ENCODE measurements at places on chromosomes 13 and 19. TPM values are rescaled to one million over a fixed set of nuclear protein-coding genes. Genes with fewer than 3 reads are reported as not detected.

EFNA2 gene
- total RNA-seq = not detected

RPL13A gene
- 3,956 TPM for total RNA-seq

SYCN gene
- total RNA-seq = not detected

CADM4 gene
- total RNA-seq = 21.1 TPM

LYPD5 gene
- 6.2 TPM for total RNA-seq

CYP4F12 gene
- total RNA-seq = 50.9 TPM

C1QTNF9B gene
- total RNA-seq = not detected

CGB1 gene
- not detected for total RNA-seq

ODAD3 gene
- total RNA-seq = 2.7 TPM

CYP2A7 gene
- not detected for total RNA-seq

SHISA2 gene
- total RNA-seq = 2.6 TPM

GRCh38 chr19:49128545-49129237 is 9.3 kb downstream of the PPFIA3 start:
- no peak for DNase-seq

GRCh38 chr19:12834976-12835757 is 788 bp upstream of the RTBDN start:
- DNase-seq = no peak

GRCh38 chr13:98681049-98681448 is 71.4 kb downstream of the SLC15A1 start:
- DNase-seq = no peak

GRCh38 chr13:88042489-88042888 is 371.3 kb downstream of the SLITRK5 start:
- no peak for DNase-seq

- DNase-seq = no peak
Observed at GRCh38 chr19:33189453-33189852, 4.7 kb upstream of the LRP3 start.

DNA sequence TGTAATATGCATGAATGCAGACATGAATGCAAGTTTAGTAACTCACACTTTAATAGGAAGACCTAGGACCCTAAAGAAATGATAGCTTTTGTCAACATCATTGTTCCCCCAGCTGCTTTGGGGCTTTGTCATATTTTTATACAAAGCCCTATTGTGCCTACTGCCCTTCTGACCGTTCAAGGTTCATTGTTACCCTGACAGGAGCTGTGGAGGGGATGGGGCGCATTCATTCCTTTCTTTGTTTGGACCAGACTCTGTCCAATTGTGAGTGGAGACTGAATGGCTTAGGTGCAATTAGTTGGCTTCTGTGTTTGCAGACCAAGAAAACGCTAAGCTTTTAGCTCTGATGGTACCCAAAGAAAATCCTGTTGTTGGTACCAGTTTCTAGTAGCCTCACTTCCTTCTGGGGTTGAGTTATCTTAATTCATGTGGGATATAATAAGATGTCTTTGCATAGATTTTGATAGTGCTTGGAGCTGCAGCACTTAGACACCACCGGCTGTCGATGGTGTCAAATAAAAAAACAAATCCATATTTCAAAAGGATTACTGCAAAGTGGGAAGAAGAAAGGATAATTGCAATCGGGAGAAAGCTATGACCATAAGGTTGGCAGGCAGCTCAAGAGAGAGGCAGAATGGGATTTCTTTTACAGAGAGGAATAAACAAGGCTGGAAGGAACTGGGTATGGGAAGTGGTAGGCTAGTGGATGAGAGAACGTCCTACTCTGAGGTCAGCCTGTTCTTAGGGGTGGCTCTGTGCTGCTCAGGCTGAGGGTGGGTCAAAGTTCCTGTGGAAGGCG is 133.9 kb upstream of the TMTC4 start:
- no peak for DNase-seq

DNA sequence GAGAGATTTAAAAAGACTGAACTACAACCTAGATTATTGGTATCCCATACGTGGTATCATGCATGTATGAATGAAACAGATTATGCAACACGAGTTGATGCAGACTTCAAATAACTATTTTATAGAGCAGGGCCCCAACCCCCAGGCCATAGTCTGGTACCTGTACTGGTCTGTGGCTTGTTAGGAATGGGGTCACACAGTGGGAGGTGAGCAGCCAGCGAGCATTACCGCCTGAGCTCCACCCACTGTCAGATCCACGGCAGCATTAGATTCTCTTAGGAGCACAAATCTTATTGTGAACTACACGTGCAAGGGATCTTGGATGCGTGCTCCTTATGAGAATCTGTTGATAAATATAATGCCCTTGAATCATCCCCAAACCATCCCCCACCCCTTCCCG is 320.2 kb downstream of the TBC1D4 start:
- DNase-seq = no peak

DNA sequence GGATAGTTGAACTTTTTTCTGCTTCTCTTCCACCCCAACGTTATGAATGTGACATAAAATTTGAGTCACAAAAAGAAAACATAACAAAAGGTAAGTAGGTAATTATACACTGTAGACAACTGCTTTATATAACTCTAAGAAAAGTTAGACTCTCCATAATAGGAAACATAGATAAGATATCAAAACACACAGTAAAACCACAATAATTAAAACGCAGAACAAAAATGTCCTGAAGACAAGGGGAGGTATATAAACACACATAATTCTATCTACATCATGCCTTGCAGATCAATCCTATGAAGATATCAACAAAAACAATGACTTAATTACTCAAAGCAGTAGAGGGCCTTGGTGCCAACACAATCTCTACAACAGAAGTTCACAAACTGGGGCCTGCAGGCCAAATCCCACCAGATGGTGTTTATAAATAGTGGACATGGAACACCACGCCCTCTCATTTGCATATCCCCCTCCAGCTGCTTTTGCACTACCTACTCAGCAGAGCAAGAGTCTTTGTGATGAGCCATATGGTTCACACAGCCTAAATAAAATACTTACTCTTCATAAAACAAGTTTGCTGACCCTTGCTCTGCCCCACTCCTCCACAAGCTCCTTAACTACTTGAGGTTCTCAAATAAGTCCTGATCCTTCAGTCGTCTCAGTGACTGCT is 254.7 kb downstream of the KLF12 start:
- DNase-seq = no peak

DNA sequence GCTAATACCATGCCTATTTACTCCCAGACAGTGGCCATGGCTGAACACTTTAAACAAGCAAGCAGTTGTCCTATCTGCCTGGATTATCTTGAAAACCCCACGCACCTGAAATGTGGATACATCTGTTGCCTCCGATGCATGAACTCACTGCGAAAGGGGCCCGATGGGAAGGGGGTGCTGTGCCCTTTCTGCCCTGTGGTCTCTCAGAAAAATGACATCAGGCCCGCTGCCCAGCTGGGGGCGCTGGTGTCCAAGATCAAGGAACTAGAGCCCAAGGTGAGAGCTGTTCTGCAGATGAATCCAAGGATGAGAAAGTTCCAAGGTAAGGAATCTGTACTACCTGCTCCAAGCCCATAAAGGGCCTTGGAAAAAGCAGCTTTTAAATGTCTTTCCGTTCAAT is 8.6 kb downstream of the RFPL4AL1 start:
- no peak for DNase-seq

DNA sequence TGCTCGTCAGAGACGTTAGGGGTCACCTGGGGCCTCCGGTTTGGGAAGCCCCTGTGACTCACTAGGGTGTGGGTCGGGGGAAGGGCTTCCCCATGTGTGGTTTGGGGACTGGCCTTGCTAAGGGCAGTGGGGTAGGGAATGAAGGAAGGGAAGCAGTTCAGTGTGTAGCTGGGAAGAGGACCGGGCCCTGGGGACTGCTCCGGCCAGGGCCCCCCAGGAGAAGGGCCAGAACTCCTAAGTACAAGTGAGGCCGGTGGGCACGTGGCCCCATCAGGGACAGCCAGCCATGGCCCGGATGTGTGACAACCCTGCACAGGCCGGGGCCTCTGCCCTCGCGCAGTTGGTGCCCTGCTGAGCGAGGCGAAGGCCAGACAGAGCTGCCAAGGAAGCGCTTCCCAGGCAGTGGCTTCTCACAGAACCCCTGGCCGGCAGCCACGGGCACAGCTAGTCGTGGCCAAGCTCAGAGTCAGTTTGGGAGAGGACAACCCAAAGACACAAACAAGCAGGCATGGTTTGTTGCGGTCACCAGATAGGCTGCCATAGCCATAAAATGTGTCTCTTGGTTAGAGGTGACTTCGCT is 25.7 kb downstream of the TEX29 start:
- DNase-seq = no peak

DNA sequence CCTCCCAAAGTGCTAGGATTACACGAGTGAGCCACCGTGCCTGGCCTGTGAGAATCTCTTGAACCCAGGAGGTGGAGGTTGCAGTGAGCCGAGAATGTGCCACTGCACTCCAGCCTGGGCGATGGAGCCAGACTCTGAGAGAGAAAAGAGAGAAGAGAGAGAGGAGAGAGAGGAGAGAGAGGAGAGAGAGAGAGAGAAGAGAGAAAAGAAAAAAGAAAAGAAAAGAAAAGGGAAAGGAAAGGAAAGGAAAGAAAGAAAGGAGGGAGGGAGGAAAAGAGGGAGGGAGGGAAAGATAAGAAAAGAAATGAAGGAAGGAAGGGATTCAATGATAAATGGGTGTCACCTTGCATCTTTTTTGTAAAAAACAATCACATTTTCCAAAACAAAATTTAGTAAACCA is 23.0 kb upstream of the PSPC1 start:
- DNase-seq = no peak

- no peak for DNase-seq
Observed at GRCh38 chr13:35498231-35498630, 21.7 kb upstream of the MAB21L1 start.

DNA sequence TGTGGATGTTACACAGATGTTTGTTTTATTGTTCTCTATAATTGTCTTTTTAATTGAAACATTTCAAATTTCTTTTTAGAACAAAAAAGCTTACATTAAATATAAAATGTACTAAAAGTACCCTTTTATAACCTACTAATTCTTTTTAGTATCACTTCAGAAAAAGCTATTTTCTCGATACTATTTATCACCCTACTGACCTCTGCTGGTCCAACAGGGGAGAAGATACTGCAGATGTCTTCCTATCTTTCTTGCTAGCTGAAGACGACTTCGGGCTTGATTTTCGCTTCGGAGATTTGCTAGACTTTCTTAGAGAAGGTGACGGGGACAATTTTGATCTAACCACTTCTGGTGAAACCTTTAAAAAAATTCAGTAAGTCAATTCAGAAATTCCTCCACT is 42.4 kb downstream of the ZC3H13 start:
- no peak for DNase-seq

DNA sequence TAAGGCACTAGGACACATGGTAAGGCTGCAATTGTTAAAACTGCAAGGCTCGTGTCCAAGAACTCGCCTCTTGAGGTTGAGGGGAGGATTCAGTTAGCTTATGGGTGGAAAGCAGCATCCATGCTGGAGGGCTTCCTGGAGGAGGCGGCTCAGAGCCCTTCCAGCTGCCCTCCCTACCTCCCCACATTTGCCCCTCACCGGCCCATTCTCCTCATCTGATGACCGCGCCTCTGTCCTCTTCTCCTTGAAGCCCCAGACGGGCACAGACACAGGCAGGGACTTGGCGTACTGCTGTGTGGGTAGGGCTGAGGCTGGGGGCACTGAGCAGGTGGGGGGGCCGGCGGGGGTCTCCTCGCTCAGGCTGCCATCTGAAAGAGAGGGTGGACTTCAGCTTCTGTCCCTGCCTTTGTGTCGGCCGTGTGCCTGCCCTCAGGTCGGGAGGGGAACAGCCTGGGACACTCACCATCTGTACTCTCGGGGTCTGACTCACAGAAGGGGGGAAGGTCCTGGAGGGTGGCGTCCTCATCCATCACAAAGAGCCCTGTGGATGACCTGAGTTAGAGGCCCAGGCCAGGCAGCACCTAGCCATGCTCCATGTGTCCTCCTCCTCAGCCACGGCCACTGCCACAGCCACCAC is 4.1 kb upstream of the PNKP start:
- no peak for DNase-seq

GRCh38 chr19:12450844-12451243 is 10.0 kb upstream of the ZNF443 start:
- DNase-seq = no peak

GRCh38 chr19:19111967-19112580 is 26.2 kb downstream of the TMEM161A start:
- no peak for DNase-seq

DNA sequence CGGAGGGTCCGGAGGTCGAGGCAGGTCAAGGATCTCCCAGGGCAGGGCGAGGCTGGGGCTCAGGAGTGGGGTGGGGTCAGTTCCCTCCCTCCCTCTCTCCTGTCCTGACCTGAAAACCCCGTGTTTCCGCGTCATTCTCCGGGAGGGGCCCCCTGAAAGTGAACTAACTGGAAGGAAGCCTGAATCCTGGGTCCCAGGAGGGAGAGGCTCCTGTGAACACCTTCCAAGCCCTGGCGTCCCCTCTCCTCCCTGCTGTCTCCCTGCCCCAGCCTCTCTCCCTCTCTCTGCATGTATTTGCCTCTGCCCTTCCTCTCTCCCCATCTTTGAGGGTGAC is 741 bp upstream of the CADM4 start:
- DNase-seq = no peak

GRCh38 chr13:40170982-40171381 is 495.5 kb downstream of the FOXO1 start:
- DNase-seq = no peak

GRCh38 chr13:46334035-46334822 is 52.8 kb downstream of the RUBCNL start:
- no peak for DNase-seq

- no peak for DNase-seq
Observed at GRCh38 chr13:26050568-26051230, 1.1 kb downstream of the SHISA2 start.

- DNase-seq = no peak
Observed at GRCh38 chr13:25979371-25979770, 72.4 kb downstream of the SHISA2 start.

GRCh38 chr19:3506384-3507340 is 551 bp downstream of the FZR1 start:
- peak; percentile 28 for DNase-seq

- DNase-seq = peak; percentile 92
Observed at GRCh38 chr19:42471554-42472249, 29.0 kb upstream of the CXCL17 start.

DNA sequence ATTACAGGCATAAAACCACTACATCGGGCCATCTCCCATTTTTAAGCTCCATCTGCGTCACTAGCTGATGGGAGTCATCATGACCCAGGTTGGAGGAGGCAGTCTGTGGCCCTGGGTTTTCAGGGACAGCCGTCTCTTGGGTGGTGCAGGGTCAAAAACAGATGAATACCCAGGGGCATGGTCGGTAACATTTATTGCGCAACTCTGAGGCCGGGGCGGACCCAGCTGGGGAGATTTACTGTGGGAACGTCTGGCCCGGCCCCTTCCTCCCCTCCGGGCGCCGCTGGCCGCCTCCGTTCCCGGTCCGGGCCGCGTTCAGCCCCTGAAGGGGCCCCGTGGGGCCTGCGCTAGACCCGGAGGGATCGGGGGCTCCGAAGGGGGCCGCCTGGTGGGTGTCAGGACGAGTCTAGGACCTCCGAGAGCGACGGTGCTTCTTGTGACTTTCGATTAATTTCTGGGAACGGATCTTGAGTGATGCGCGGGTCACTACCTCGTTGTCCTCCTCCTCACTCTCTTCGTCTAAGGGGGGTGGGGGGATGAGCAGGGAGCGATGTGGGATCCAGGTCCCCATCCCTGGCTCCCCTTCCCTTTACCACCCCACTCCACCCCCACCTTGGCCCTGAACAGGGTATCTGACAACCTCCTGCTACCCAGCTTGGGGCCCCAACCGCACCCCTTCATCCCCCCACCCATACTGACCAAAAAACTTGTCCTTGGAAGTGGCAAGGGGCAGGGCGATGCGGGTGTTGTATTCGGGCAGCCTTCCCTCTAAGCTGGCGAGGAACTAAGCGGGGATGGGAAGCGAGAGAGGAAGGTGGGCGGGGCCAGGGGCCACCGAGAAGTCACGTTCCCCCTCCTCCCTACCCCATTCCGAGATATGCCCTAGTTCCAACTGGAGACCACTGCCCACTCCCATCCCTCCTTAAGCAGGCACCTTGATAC is 1.6 kb upstream of the RGL3 start:
- DNase-seq = no peak

Data from prostate gland (tissue), 2 donors.